ENCODE measurements at places on chromosomes 11 and 22.

DNA sequence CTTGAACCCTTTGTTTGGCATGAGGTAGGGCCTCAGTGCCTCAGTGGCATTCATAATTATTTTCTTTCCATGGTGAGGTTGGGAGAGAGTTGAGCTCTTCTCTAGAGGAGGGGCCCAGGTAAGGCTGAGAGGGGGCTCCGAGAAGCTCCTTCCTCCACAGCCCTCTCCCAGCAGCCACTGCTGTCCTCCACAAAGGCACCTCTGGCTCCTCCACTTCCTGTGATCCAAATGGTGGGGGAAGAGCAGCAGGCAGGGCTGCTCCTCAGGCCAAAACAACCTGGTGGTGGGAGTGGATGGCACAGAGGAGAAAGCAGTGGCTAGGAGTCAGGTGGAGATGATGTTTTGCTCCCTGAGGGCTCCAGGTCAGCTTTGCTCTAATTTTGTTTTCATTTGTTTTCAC lies 13.3 kb downstream of the ROBO4 start:
- no peak for DNase-seq

DNA sequence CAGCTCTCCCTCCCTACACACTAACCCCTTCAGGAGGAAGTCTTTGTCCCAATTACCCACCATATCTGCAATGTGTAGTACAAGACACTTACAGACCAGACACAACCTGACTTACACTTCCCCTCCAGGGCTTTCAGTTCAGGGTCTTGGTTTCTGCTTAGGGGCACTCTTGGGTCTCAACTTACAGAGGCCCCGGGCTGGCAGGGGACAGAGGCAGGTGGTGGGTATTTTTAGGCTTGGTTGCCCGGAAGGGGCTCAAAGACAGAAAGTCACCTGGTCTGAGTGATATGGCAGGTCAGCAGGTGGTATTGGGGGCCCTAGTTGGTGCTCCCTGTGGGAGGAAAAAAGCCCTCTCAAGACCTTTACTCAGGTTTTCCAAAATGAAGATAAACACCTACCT lies 3.4 kb upstream of the TMEM184B start:
- DNase-seq = no peak

DNA sequence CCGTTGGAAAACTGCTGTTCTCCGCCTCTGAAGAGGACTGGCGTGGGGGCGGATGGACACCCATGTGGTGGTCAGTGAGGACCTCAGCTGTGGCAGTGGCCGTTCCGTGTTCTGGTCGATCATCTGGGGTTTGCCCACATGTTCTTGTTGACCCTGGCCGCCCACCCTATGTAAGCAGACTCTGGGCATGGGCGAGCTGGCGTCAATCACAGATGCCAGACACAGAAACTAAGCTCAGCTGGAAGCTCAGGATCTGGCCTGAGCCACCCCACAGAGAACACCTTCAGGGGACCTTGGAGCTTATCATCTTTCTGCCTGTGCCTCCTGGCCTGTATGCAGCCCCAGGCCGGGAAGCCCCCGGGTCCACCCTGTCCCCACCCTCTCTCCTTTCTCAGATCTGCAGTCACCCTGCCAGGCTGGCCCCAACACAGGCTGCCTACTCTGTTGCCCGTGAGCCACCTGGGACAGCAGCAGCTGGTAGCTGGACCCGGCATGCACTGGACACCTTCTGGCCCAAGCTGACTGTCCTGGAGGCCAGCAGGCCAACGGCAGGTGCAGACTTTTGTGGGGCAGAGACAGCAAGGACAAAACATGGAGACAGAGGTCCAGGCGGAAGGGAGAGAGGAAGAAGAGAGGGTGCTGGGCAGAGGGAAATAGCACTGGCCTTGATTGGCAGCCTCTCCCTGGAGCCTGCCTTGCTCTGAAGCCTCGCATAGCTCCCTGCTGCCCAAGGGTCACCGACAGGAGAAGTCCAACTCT lies 91.5 kb downstream of the PHF21B start:
- DNase-seq = no peak

GRCh38 chr11:14308114-14308896 lies 50.7 kb downstream of the RRAS2 start:
- DNase-seq = no peak

DNA sequence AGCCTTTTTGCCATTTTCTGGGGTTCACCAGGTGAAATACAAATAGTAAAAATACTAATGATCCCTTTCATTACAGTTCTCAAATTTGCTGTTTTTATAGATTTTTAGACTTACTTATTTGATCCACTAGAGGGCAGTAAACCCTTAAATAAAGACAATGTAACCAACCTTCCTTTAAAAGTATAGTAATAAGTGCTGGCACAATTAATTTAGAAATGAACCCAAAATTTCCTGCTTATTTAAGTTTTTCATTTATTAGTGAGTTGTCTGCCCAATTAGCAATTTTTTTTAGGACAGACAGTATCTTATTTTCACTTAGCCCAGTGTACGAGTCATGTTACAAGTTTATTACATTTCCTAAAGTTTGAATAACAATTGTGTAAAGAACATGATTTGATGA lies 4.7 kb downstream of the DDIAS start:
- no peak for DNase-seq

GRCh38 chr11:125431009-125431408 lies 65.1 kb downstream of the FEZ1 start:
- DNase-seq = no peak

DNA sequence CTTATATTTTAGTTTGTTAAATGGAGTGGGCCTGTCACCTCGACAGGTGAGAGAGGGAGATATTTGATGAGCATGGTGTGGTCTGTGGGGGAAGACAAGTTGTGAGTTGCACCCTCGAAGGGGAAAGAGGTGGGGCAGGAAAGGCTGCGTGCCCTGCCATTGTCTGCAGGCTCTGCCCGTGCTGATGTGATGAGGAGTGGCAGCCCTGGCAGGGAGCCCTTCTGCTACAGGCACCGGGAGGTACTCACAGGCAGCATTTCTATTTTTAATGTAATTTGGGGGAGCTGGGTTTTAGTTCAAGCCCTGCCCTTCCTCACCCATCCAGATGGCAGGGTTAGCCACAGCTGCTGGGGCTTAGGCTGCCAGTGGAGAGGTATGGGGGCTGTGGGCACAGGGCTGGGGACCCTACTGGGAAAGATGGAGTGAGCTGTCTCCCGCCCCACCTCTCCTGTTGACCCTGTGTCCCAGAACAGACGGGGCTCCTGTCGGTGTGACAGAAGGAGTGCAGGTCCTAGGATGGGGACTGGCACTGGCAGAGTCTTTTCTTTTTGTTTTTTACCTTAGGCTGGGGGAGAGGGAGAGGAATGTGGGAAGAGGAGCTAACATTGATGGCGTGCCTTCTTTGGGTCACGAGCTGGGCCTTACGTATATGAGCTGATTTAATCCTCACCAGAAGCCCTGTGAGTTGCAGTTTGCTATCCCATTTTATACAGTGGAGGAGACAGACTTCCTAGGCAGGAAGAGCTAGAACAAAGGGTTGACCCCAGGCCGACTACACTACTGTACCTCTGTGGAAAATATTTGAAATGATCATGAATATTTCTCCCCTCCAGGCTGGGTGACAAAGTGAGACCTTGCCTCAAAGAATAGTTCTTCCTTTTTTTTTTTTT lies 51.6 kb downstream of the CEP164 start:
- DNase-seq = no peak

DNA sequence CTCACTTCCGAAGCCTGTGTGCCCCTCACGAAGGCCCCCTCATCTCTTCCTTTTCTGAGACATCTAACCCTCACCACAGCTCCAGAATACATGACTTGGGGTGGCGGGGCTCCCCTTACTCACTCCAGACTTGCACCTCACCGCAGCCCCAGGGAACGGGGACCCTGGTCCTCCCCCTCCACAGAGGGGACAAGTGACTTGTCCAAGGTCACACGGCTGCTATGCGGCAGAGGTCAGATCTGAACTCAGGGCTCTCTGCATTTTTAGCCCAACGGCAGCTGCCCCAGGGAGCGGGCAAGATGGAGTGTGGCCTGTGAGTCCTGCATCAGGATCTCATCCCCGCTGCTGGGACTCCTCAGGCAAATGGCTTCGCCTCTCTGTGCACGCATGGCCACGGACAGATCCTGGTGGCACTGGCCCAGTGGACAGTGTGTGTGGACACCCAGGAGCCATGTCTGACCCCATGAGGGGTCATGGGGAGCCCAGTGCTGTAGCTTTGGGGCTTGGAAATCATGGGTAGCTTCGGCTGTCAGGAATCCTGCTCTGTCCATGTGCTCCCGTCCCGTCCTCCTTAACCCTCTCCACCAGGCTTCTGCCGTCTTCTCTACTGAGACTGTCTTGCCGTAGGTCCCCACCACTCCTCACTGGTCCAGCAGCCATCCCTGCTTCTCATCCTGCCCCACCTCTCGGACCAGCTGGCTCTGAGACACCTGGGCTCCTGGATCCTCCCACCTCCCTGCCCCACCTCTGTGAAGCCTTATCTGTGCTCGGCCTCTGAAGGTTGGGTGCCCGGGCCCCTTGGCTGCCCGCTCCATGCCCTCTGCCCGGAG lies 48.0 kb upstream of the CARS1 start:
- DNase-seq = no peak

- DNase-seq = no peak
Measured at GRCh38 chr11:89490981-89491690, at the start of gene NOX4. Gene NOX4 (minus strand): TSS chr11:89491375. CDS start chr11:89491246, 129 bp downstream.

DNA sequence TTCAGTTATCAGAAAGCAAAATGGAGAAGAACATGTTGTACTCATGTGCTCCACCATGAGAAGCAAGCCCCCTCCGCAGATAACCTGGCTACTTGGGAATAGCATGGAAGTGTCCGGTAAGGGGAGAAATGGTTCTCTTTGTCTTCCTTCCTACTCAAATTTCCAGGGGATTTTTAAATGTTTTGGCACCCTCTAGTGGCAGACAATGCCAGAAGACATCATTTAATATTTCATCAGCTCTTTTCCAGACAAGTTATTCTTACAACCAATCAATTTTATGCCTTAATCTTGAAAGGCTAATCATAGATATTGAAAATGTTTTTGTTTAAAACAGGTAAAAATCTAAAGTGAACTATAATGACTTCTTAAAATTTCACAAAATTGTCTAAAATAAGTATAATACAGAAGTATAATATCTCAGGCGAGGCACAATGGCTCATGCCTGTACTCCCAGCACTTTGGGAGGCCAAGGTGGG lies 15.7 kb downstream of the CRTAM start:
- DNase-seq = peak; percentile 71

DNA sequence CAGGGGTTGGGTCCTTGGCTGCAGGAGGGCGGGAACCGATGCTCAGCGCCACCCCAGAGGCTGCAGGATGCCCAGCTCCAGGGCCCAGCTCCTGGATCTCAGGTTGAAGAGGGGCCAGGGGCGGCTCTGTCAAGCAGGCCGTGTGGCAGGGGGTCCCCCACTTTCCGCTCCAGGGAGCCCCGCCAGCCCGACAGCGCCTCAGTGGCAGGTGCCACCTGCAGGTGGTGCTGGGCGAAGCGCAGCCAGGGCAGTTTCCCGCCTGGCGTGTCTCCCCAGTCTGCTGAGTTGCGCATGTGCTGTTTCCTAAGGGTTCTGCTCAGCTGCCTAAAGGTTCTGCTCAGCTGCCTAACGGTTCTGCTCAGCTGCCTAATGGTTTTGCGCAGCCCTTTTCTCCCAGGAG lies 442.1 kb downstream of the POTEH start:
- no peak for DNase-seq

DNA sequence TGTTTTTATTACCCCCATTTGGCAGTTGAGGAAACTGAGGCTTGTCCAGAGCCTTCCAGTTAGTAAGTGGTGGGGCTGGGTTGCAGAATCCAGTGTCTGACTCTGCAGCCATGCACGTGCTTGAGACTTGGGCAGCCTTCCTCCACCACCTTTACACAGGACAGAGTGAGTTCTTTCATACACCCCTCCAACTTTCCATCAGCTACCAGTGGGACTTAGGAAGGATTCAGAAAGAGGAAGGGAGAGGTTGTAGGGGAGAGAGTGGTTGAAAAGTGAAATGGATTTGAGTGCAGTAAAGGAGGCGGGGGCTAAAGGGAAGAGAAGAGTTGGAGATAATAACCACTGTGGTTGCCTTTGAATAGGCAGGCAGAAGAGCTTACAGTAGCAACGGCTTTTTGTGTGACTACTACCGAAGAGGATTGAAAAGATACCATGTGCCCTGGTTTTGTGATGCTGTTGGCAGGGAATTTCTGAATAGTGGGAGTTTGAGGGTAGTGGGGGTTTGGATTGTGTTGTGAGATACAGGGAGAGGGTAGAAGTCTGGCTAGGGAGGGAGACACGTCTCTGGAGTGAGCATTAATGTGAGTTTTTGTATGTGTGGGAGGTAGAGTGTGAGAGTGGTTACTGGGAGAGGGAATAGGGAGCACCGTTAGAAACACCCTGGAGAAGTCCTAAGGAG lies 1.7 kb downstream of the UVRAG start:
- no peak for DNase-seq

- DNase-seq = no peak
Measured at GRCh38 chr22:49470741-49471503, 356.8 kb downstream of the BRD1 start.

DNA sequence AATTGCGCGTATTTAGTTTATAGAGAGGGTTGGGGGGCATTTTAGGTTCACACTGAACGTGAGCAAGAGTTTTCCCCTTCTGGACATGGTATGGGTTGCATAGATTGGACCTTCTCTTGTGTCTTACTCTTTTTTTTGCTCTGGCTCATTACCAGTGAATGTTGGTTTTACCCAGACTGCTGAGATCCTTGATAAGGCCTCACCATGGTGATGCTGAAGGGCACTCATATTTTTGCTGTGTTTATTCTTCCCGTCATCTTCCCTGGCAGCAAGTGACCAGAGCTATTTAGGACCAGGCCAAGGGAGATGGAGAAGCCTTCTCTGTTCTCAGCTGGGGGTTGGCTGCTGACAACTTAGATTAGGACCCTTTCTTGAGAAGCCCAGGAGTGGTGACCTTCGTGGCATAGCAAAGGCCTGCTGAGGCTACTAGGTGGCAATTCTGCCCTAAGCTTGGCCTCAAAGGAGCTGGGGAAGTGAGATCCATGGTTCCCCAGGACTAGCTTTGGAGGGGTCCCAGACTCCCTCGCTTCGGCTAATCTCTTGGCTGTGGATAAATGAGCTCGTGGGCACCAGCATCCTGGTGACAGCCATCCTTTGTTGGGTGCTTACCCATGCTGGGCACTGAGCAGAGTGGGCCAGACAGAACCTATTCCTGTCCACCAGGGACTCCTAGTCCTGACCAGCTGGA lies 47.3 kb downstream of the GRIK4 start:
- DNase-seq = no peak

- no peak for DNase-seq
Measured at GRCh38 chr11:11971906-11972547, 36.4 kb downstream of the DKK3 start.

DNA sequence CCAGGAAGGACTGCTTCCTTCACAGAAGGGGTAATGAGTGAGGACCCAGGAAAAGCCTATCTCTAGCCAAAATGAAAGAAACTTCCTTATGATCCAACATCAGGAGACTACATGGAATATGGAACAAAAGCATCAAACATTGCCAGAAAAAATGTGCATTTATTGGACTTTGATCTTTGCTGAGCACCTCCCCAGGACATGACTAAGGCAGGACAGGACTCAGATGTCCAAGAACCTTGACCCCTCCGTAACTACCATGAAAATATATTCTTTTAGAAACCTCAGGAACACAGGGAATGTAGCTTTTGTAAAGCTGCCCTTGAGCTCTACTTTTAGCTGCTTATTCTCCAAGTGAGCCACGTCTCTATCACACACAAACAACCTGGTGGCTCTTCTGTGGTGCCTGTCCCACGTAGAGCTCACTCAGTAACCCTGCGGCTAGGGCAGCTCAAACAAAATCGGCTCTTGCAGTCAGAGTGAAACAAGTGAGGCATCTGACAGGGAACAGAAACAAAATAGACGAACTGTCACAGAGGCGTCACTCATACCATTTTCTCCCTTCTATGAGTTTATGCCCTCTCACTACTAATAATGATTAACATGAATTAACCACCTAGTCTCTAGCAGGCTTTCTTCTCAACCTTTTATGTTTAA lies 471.5 kb upstream of the API5 start:
- DNase-seq = no peak
